ENCODE measurements at places on chromosomes 12 and 14. TPM values are rescaled to one million over a fixed set of nuclear protein-coding genes. Genes with fewer than 3 reads are reported as not detected.

DNA sequence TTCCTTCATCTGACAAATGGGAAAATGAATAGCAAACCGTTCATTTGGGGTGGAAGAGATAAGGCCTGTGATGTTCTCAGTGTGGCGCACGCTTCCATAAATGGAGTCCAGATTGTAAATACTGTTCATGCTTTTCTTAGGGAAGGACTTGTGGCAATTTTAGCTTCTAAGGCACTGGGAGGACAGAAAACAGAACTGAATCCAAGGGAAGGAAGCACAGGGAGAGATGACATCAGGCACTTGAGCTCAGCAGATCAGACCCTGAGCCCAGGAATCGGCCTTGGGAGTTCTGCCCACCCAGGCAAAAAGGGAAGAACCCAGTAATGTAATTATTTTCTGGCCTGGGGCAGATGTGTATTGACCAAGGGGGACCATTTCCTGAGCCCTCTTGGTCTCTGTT lies 7.2 kb upstream of the SH2B3 start:
- no peak overlapping the region for H3K27ac ChIP-seq
- no peak for DNase-seq
- no peak overlapping the region for H3K4me3 ChIP-seq
- H3K36me3 ChIP-seq: no peaks in the 10 kb centered on the region
- no peaks in the 10 kb centered on the region for H3K27me3 ChIP-seq

DNA sequence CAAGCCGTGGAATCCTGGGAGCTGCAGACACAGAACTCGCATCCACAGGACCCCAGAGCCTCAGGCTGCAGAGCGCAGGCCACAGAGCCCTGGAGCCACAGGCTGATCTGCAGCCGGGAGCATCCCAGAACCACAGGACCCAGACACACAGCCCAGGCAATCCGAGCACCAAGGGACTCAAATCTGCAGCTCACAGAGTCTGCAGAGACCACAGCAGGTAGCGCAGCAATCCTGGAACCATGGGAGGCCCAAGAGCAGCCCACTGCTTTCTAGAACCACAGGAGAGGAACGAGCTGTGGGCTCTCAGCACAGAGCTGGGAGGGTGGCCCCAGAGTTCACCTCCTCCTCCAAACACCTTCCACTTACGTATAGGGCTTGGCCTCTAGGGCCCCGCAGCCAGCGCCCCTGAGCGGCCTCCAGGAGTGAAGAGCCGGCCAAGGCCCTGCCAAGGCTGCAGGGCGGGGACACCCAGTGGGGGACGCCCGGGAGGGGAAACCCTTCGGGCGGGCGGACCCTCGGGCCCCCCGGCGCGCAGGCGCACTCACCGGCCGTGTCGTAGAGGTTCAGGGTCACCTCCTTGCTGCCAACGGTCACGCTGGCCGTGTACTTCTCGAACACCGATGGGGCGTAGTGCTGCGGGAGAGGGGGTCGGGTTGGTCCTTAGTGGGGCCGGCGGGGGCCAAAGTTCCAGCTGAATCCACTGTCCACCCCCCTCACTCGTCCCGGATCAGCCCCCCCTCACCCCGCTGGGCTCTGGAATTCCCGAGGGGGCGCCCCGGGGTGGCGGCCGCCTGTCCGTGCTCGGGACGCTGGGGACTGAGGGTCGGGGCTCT lies 665 bp downstream of the RHOF start:
- H3K4me3 ChIP-seq: peak overlapping the region; percentile 38
- no peak for DNase-seq

GRCh38 chr12:129862561-129863175 lies 41.2 kb downstream of the TMEM132D start:
- no peak overlapping the region for H3K4me3 ChIP-seq
- H3K4me1 ChIP-seq: no peaks in the 10 kb centered on the region
- no peak for DNase-seq
- no peak overlapping the region for H3K27ac ChIP-seq
- no peaks in the 10 kb centered on the region for H3K36me3 ChIP-seq

GRCh38 chr12:69157023-69157655 lies 82.2 kb upstream of the CPSF6 start:
- no peaks in the 10 kb centered on the region for H3K27me3 ChIP-seq
- no peaks in the 10 kb centered on the region for H3K36me3 ChIP-seq
- no peaks in the 10 kb centered on the region for H3K4me1 ChIP-seq
- peak; percentile 84 for DNase-seq

DNA sequence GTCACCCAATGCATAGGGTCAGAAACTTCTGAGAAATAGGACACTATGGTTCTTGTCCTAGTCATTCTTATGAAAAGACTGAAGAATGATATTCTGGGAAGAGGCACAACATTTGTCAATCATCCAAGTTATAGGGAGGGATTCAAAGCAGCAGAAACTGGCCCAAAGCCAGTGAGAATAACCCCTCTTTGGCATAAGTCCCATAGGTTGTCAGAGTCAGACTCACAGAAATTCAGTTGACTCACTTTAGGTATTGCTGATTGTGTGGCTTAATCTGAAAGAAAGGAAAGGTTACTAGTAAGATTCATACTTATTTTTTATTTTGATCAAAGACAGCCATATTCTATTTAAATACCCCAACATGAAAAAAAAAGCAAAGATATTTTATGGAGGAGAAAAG lies 151.0 kb downstream of the SRGAP1 start:
- H3K27ac ChIP-seq: no peak overlapping the region
- no peak overlapping the region for H3K4me3 ChIP-seq
- no peaks in the 10 kb centered on the region for H3K27me3 ChIP-seq

- DNase-seq: no peak
- peak within 1 kb of the TSS; percentile 54 for H3K4me3 ChIP-seq
- H3K27me3 ChIP-seq: no peaks in the 10 kb centered on the region
- H3K27ac ChIP-seq: no peak within 1 kb of the TSS
These were observed at the start of gene HIP1R for GRCh38 chr12:122834921-122835749. Gene HIP1R, plus strand, starts transcription at chr12:122835457. Its CDS starts 94 bp downstream, at chr12:122835551.

GRCh38 chr12:34207858-34208257 lies 185.6 kb downstream of the ALG10 start:
- H3K27me3 ChIP-seq: no peaks in the 10 kb centered on the region
- H3K4me3 ChIP-seq: no peak overlapping the region
- H3K4me1 ChIP-seq: no peaks in the 10 kb centered on the region
- no peak for DNase-seq

- DNase-seq: no peak
- H3K4me3 ChIP-seq: no peak overlapping the region
- no peak overlapping the region for H3K27ac ChIP-seq
- peaks cover 59% of the 10 kb centered on the region for H3K36me3 ChIP-seq
These were observed 24.2 kb downstream of the GDF11 start for GRCh38 chr12:55767156-55767555.

DNA sequence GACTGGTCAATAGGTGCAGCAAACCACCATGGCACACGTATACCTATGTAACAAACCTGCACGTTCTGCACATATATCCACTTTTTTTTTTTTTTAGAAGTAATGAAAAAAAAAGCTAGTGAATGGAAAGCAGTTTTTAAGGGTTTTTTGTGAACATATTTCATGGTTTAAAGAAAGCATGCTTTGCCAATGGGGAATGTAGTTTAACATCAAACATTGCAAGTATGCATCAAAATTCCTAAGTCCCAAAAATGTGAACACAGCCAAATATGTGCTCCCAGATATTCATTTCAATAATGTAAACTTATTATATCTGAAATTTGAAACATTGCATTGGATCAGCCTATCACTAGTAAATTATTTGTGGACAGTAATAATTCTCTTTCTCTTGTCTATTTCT lies 710.4 kb upstream of the FLRT2 start:
- H3K27me3 ChIP-seq: no peaks in the 10 kb centered on the region
- no peaks in the 10 kb centered on the region for H3K36me3 ChIP-seq
- no peaks in the 10 kb centered on the region for H3K4me1 ChIP-seq
- no peak overlapping the region for H3K27ac ChIP-seq
- DNase-seq: no peak

- DNase-seq: peak; percentile 60
- H3K4me1 ChIP-seq: peaks cover 7% of the 10 kb centered on the region
- no peak overlapping the region for H3K27ac ChIP-seq
- H3K4me3 ChIP-seq: no peak overlapping the region
These were observed 69.4 kb downstream of the CD163L1 start for GRCh38 chr12:7374423-7375144.

- no peaks in the 10 kb centered on the region for H3K36me3 ChIP-seq
- DNase-seq: no peak
- no peak overlapping the region for H3K4me3 ChIP-seq
- no peaks in the 10 kb centered on the region for H3K27me3 ChIP-seq
These were observed 168.1 kb upstream of the NOVA1 start for GRCh38 chr14:26765768-26766520.

- H3K4me3 ChIP-seq: no peak overlapping the region
- no peak overlapping the region for H3K27ac ChIP-seq
- H3K36me3 ChIP-seq: no peaks in the 10 kb centered on the region
- DNase-seq: no peak
- no peaks in the 10 kb centered on the region for H3K27me3 ChIP-seq
These were observed 170.5 kb downstream of the TSPAN9 start for GRCh38 chr12:3247629-3248161.

DNA sequence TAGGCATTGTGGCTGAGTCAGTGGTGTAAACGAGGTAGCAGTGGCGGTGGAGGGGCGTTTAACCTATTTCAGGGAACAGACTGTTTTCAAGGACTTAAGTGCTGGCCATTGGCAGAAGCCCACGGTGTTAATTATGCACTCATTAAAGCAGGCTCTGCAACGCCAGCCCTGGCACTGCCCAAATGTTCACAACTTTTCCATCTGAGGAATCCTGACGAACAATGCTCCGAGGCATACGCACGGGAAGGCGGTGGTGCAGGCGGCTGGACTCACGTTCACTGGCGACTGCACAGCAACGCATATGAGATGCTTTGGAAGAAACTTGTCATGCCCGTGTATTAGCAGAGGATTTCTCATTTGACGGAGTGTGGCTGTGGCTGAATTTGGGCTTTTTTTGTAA lies 70.6 kb upstream of the SLC24A4 start:
- no peaks in the 10 kb centered on the region for H3K4me1 ChIP-seq
- no peak overlapping the region for H3K27ac ChIP-seq
- no peak overlapping the region for H3K4me3 ChIP-seq
- no peaks in the 10 kb centered on the region for H3K36me3 ChIP-seq
- peaks cover 2% of the 10 kb centered on the region for H3K27me3 ChIP-seq

GRCh38 chr12:4243091-4243490 lies 30.5 kb upstream of the CCND2 start:
- 0 out of 2 replicates have a peak, but pooled peaks cover 2% of the 10 kb centered on the region for H3K27me3 ChIP-seq
- no peak overlapping the region for H3K27ac ChIP-seq
- H3K4me3 ChIP-seq: no peak overlapping the region

DNA sequence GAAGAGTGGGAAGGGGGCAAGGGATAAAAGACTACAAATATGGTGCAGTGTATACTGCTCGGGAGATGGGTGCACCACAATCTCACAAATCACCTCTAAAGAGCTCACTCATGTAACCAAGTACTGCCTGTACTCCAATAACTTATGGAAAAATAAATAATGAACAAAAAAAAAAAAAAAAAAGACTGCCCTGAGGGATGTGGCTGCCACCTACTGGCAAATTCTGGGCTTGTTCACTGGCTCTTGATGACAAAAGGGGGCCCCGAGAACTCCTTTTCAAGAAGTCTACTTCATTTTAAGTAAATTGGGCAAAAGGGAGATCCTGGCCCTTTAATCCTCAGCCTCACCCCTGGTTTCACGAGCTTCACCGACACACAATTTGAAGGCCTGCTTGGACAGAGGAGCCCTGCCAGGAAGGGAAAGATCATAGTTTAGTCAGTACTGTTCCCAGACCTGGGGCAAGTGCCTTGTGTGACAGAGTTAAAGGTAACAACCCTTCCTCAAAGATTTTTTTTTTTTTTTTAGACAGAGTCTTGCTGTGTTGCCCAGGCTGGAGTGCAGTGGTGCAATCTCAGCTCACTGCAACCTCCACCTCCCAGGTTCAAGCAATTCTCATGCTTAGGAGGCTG lies 26.1 kb upstream of the STAC3 start:
- peaks cover 14% of the 10 kb centered on the region for H3K4me1 ChIP-seq
- H3K27ac ChIP-seq: no peak overlapping the region
- DNase-seq: peak; percentile 8
- H3K36me3 ChIP-seq: peaks cover 26% of the 10 kb centered on the region

- DNase-seq: no peak
- peak overlapping the region; percentile 35 for H3K4me3 ChIP-seq
- H3K4me1 ChIP-seq: peaks cover 21% of the 10 kb centered on the region
- peaks cover 78% of the 10 kb centered on the region for H3K27me3 ChIP-seq
- H3K27ac ChIP-seq: no peak overlapping the region
These were observed 669 bp upstream of the KCNK13 start for GRCh38 chr14:90060965-90061684.

DNA sequence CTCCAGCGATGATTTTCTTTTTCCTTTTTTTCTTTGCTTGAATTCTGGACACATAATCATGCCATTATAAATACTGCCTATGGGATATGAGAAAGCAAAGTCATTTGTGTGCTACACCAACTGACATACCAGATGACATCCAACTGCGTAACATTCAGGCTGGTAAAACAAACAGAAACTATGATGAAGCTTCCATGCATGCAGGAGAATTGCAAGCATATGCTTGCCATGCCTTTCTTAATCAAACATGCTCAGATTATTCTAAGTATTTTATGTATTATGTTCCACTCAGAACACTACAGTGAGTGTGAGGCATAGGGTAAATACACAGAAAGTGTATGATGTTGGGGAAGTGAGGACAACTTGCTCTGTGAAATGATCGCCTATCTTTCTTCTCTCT lies 97.4 kb downstream of the C12orf50 start:
- no peaks in the 10 kb centered on the region for H3K27me3 ChIP-seq
- no peaks in the 10 kb centered on the region for H3K4me1 ChIP-seq
- DNase-seq: no peak
- H3K36me3 ChIP-seq: no peaks in the 10 kb centered on the region

HPD gene
- not detected for total RNA-seq

LBHD2 gene
- 0.82 TPM for total RNA-seq

GPR132 gene
- total RNA-seq: not detected

CCDC38 gene
- 0.39 TPM for total RNA-seq

NKX2-8 gene
- total RNA-seq: not detected

CD163 gene
- not detected for total RNA-seq

TGM1 gene
- total RNA-seq: not detected

BEST3 gene
- total RNA-seq: not detected

SOAT2 gene
- total RNA-seq: not detected

CYP46A1 gene
- 0.22 TPM for total RNA-seq

CLECL1 gene
- total RNA-seq: not detected

ADAMTS20 gene
- not detected for total RNA-seq

COPZ1 gene
- 191 TPM for total RNA-seq

SAMD15 gene
- total RNA-seq: 0.82 TPM

PRPH gene
- not detected for total RNA-seq

NFE2 gene
- not detected for total RNA-seq

Data from SJSA1 (cell line).